Activated CD8-positive, alpha-beta memory T cell treated with anti-CD3 and anti-CD28 coated beads for 1 hour (primary cell): ENCODE measurements at places on chromosomes 3 and 15.

- no peak for DNase-seq
Measured at GRCh38 chr15:50109076-50109987, 9.7 kb downstream of the ATP8B4 start.

DNA sequence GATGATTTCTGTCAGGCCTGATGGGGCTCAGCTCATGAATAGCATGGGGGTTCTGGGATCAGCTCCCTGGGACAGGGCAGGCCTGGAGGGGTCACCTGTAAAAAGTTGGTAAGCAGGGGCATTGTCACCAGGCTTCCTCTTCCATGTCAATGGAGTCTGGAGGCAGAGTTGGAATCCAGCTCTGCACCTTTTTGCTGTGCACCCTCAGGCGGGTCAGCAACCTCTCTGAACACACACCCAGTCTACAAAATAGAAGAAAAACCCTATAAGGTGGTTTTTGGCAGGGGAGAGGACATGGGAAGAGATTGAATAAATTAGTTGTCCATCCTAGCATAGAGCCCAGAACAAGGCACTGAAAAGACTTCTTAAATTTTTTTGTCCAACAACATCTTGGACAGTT is 77.2 kb upstream of the NR2E3 start:
- no peak for DNase-seq

DNA sequence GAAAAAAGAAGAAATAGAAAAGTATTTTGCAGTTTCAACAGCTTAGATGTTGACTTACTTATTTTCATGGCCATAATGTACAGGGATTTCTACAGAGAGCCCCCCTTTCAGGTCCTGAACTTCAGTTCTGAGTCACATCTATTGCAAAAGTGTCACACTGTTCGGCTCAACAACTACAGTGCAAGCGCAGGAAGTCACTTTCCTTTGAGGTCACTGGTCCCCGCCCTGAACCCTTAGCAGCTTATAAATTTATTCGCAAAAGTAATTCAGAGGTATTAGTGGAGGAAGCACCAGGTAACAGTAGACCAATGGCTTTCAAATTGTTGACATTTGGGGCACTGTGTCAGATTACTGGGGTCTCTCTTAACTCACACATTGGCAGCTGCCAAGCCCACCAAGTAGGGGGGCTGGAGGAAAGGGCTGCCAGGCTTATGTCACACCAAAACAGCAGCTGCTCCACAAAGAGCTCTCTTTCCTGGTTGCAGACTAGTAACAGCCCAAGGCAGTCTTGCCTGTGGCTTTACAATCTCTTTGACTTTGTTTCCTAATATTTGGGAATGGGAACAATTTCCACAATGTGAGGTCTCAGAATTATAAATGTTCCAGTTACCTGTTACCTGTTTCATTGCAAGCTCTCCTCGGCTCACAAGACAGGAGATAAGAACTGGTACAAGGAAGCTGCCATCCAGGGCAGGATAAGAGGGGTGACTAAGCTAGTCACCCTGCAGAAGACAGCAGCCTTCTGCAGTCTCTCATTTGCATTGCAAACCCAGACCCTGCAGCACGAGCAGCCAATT is 130.2 kb upstream of the STRIT1 start:
- no peak for DNase-seq

GRCh38 chr15:81023483-81024264 is 23.0 kb downstream of the TLNRD1 start:
- no peak for DNase-seq

DNA sequence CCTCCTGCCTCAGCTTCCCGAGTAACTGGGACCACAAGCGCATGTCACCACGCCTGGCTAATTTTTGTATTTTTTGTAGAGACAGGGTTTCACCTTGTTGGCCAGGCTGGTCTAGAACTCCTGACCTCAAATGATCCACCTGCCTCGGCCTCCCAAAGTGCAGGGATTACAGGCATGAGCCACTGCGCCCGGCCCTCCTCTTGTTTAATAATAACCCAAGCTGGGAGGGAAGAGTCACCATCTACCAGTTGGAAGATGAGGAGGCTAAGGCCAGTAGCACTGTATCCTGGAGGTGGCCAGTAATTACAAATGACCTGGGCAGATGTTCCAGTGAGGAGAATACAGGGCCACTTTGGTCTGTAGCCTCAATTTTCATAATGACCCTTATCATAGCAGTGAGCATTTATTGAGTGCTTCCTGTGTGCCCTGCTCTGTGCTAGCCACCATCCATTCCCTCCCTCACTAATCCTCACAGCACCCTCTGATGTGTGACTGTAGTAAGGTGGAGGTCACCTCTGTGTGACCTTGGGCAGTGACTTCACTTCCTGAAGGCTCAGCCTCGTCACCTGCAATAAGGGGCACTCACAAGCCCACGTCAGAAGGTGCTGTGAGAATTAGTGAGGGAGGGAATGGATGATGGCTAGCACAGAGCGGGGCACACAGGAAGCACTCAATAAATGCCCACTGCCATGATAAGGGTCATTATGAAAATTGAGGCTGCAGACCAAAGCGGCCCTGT is 64.2 kb downstream of the ABTB1 start:
- DNase-seq: no peak
